H54 (cell line): ENCODE measurements at places on chromosomes 12 and 14.

GRCh38 chr12:120352117-120352516 is 16.8 kb downstream of the MSI1 start:
- no peak for DNase-seq

DNA sequence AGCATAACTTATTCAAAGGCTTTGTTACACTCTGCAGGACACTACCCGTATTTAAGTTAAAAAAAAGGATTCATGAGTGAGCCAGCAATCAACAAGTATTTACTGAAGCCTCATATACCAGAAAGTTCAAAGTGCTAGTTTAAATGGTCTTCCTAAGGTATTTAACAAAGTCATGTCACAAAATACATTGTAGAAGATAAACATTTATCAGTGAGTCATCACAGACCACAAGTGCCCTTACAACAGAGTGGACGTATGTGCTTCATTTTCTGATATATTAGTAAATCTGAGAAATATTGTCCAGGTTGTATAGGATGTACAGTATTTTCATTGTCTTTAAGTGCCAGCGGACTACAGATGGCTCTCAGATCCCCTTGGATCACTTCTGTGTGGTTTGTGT is 24.2 kb downstream of the FLRT2 start:
- DNase-seq: no peak

- no peak for DNase-seq
Observed at GRCh38 chr14:94338023-94338422, 14.9 kb upstream of the SERPINA6 start.

DNA sequence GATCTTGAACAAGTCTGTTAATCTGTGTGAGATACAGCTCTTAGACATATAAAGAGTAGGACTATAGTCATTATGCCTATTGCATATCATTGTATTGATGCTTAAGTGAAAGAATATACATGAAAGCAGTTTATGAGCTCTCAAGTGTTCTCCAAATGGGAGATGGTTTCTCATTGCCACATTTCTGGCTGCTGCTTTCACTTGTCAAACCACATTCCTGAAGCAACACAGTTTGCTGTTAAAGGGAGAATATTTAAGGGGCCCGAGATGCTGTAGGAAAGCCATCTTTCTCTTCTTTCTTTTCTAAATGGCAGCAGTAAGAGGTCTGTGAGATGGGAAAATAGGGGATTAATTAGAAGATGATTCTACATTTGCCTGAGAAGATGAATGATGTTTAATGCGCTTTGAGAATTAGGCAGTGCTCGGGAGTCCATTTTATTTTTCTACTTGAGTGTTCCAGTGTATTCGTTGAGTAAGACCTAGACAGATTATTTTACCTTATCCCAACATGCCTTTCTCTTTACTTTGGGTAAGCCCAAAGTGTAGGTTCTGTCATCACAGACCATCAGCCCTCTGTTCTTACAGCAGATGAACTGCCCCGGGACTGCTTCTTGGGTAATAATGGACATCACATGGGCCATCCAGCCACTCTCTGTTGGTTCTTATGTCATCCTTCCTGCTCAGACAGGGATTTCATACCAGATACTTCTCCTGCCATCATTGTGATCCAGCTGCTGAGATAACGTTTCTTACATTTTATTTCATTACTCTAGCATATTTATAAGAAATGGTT is 35.6 kb downstream of the ANO4 start:
- DNase-seq: no peak

DNA sequence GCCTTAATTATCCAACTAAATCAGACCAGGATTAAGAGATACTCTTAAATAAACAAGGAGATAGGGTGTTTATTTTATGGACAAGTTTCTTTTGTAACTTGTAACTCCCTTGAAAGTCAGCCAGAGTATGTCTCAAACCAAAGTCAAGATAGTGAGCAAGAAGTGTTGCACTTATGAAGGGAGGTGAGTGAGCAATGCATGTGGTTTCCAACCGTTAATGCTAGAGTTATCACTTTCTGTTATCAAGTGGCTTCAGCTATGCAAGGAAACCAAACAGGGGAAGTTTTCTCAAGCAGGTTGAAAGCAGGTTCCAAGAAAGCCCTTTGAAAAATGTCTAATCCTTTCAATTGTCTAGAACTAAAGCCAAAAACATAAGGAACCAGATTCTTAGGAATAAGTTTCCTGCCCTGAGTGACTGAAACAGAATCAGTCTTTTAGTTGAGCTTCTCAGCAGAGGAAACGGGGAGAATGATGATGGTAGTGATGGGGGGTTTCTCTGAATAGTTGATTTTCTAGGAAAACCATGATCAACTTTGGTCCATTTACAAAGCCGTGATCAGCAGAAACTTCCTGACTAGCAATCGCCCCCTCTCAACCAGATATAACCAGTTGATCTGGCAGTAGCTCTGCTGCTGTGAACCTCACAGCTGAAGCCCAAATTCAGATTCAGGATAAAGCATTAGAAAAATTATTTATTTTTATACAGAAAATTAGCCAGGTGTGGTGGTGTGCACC is 128.4 kb downstream of the DAD1 start:
- DNase-seq: no peak

DNA sequence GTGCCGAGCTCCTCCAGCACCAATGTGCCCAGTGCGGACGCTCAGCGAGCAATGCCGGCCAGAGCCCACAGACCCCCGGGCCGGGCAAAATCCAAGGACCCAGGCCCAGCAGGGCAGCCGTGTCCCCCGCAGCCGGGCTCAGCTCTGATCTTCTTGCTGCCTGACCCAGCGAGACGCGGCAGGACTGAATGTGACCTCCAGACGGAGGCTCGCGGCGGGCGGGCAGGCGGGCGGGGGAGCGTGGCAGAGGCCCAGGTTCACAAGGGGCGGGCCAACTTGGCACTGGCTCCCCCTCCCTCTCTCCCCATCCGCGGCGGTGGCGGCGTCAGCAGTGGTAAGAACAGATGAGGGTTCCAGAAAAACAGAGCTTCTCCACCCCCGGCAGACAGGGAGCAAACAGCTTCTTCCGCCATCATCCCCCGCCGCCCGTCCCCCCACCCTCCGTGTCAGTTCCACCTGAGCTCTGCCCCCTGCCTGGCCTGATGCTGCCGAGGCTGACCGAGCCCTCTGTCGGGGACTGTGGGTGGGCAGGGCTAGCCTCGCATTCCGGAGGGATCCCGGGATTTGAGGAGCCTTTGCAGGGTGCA is 94.3 kb downstream of the RFLNA start:
- DNase-seq: peak; percentile 68

DNA sequence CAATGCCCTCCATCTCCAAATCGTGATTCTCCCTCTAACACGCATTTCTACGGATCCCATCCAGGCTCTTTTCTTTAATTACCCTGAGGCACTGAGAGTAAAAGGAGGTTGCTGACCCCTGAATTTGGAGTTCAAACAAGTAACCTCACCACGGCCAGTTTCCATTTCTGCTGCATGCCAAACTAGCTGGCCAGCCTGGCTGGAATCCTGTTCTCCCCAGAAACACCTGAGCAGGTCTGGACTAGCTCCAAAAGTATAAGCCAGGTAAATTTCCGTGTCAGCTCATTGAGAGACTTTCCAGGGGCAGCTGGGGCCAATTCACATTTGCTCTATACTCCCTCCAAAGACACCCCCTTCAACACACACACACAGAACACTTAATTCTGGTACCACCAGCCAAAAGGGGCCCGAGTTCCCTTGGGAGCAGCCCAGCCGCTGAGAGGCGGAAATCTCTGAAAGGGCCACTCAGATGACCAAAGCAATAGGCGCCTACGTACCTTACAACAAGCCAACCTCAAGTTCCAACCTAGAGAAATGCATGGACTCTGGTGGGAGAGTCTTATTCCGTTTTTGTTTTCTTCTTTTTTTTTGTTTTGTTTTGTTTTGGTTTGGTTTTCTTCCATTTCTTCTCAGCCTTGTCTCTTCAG is 131.4 kb downstream of the NDUFA12 start:
- no peak for DNase-seq

GRCh38 chr12:54428050-54429013 is 9.3 kb upstream of the ITGA5 start:
- peak; percentile 70 for DNase-seq

DNA sequence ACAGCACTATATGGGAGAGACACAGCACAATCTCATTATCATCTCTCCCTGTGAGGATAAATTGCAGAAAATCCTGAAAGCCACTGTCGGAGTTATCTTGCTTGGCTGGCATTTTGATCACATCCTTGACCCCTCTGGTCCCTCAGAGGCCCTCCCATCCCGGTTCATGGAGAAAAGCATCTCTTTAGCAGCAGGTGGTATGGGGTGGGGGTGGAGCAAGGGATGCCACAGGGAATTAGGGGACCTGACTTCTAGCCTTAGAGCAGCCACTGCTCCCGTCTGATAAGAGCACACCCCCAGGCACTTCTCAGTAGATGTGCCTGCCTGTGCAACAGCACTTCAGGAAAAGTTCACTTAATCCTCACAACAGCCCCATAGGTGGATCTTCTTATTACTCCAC is 38.6 kb downstream of the GRIN2B start:
- DNase-seq: no peak

- no peak for DNase-seq
Observed at GRCh38 chr14:100735271-100735670, 8.6 kb downstream of the DLK1 start.

- DNase-seq: no peak
Observed at GRCh38 chr14:69988979-69989378, 109.8 kb downstream of the SMOC1 start.

GRCh38 chr14:105332350-105332874 is 17.9 kb downstream of the PACS2 start:
- DNase-seq: no peak

DNA sequence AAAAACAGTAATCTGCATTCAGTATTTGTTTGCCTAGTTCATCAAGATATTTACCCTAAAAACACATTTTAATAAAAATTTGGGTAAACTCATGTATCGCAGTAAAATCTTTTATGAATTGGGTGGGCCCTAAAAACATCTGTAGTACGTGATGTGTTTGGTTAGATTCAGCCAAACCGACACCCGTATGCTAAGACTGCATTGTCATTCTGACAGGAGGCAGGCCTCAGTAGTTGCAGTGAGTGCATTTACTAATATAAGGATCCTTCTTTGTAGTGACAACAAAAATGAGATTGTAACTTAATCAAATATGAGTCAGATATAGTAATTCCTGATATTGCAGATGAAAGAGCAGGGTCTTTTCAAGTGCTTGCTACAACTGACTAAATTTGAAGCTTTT is 191.8 kb downstream of the SLC16A7 start:
- no peak for DNase-seq

- DNase-seq: no peak
Observed at GRCh38 chr12:22002430-22002829, 43.6 kb upstream of the CMAS start.

- DNase-seq: no peak
Observed at GRCh38 chr12:44544018-44544417, 332.1 kb downstream of the NELL2 start.

DNA sequence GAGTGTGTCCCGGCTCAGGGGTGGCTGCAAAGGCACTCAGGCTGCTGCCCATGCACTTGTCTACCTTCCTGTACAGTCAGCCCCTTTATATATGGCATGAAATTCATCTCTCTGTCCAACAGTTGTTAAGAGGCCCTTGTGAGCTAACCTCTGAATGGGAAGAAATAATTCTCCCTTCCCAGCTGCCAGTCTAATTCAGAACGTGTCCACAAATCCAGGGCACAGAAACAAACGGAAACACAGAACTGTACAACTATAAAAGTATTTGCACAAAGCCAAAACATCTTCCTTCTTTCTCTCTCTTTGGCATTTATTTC is 849 bp downstream of the KRT5 start:
- DNase-seq: no peak

DNA sequence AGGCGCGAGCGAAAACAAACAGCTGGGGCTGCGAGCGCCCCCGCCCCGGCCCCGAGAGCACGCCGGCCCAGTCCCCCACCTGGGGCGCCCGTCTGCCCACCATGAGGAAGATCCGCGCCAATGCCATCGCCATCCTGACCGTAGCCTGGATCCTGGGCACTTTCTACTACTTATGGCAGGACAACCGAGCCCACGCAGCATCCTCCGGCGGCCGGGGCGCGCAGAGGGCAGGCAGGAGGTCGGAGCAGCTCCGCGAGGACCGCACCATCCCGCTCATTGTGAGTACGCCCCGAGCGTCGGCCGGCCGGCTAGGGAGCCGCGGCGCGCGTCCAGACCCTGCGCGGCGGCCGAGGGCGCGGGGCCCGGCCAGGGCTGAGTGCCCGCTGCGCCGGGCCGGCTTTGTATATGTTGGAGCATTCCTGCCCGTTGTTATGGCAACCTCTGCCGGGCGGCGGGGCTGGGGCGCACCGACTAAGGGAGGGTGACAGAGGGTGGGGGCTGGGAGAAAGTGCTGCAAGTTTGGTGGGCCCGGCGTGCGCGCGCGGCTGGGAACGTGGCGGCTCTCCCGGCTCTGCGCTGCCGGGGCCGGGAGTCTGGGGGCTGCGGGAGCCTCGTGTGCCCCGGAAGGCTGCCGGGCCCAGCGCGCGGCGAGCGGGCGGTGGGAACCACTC is 367 bp downstream of the GALNT16 start:
- DNase-seq: no peak

DNA sequence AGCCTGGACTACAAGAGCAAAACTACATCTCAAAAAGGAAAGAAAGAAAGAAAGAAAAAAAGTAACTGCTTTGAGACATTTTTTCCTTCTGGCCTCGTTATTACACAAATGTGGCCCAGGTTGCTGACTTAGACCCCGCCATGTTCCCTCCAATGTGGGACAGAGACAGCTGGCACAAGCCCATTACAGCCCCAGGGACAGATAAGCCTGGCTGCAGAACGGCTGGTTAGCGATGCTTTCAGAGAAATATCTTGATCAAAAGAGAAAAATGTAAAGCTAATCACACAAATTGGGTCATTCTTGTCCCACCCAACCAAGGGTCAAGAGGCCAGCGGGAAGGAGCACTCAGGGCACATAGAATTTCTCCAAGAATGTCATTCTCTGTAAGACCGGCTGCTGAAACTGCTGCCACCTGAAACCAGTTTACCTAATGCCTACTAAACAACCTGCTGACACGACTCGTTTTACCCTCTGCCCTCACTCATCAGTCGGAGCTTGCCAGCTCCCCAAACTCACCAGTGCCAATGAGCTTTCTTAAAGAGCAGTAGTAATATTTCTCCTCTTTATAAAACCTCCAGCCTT is 63.1 kb downstream of the TNFAIP2 start:
- no peak for DNase-seq
